ENCODE measurements at places on chromosomes 4 and X. TPM values are rescaled to one million over a fixed set of nuclear protein-coding genes. Genes with fewer than 3 reads are reported as not detected.

Gene F8A3
- total RNA-seq, result 0.34 TPM

Gene IRS4
- total RNA-seq, result not detected

Gene MAGEA4
- total RNA-seq, result not detected

Gene REPS2
- 3.6 TPM for total RNA-seq

Gene ATP10D
- 58.6 TPM for total RNA-seq

Gene CXCL5
- 2.1 TPM for total RNA-seq

All from nasal cavity respiratory epithelium epithelial cell of viscerocranial mucosa (primary cell).